ENCODE measurements at places on chromosomes 7 and 10. TPM values are rescaled to one million over a fixed set of nuclear protein-coding genes. Genes with fewer than 3 reads are reported as not detected.

DNA sequence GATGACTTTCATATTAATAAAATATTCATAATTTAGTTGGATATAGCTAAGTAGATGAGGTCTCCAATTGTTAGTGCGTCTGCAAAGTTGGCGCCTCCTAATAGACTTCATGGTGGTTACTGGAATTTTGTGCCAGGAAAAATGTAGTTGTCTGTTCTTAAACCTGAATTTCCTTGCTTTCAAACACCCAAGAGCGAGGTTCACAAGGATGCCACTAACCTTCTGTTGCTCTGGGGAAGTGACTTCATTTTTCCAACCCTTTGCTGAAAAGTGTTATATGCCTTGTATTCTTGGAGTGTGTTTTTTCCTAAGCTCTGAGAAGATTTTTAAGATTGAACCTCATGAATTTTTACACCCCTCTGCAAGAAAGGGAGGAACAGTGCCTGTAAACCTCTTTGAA is 98.9 kb upstream of the GLCCI1 start:
- H3K27ac ChIP-seq: no peak overlapping the region
- H3K4me3 ChIP-seq: no peak overlapping the region
- no peak for DNase-seq
- no peaks in the 10 kb centered on the region for H3K36me3 ChIP-seq
- no peaks in the 10 kb centered on the region for H3K27me3 ChIP-seq
- H3K4me1 ChIP-seq: no peaks in the 10 kb centered on the region

DNA sequence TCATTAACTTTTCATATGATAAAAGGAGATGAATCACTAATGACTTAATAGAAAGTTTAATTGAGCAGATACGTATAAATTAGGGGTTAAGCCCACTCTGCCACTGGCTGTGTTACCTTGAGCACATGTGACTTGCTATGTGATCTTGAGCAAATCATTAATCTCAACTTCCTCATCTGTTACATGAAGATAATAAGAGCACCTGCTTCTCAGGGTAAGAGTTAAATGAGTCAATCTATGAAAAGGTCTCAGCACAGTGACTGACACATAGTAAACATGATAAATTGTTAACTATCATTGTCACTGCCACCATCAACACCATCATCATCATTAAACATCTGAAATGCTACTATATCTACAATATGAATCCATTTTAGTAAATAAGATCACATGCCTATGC is 110.8 kb downstream of the TPK1 start:
- DNase-seq: no peak
- no peaks in the 10 kb centered on the region for H3K27me3 ChIP-seq
- H3K4me1 ChIP-seq: peaks cover 3% of the 10 kb centered on the region
- H3K27ac ChIP-seq: no peak overlapping the region
- no peaks in the 10 kb centered on the region for H3K36me3 ChIP-seq

- no peak overlapping the region for H3K4me3 ChIP-seq
- DNase-seq: no peak
- H3K27me3 ChIP-seq: no peaks in the 10 kb centered on the region
- H3K36me3 ChIP-seq: no peaks in the 10 kb centered on the region
- peak overlapping the region; percentile 82 for H3K27ac ChIP-seq
- no peaks in the 10 kb centered on the region for H3K4me1 ChIP-seq
These were observed 3.8 kb downstream of the GRK5 start for GRCh38 chr10:119211176-119211575.

DNA sequence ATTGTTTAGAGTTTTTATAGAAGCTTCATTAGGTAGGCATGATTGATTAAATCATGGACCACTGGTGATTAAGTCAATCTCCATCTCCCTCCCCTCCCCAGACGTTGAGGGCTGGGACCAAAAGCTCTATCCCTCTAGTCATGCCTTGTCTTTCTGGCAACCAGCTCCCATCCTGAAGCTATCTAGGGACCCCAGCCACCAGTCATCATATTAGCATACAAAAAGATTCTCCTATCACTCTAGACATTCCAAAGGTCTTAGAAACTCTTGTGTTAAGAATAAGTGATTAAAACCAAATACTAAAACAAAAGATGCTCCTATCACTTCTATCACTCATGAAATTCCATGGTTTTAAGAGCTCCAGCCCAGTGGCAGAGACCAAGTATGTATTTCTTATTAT is 178.2 kb downstream of the RAPGEF5 start:
- no peak for DNase-seq
- H3K36me3 ChIP-seq: no peaks in the 10 kb centered on the region
- no peaks in the 10 kb centered on the region for H3K27me3 ChIP-seq
- H3K4me1 ChIP-seq: peaks cover 2% of the 10 kb centered on the region
- H3K4me3 ChIP-seq: no peak overlapping the region

DNA sequence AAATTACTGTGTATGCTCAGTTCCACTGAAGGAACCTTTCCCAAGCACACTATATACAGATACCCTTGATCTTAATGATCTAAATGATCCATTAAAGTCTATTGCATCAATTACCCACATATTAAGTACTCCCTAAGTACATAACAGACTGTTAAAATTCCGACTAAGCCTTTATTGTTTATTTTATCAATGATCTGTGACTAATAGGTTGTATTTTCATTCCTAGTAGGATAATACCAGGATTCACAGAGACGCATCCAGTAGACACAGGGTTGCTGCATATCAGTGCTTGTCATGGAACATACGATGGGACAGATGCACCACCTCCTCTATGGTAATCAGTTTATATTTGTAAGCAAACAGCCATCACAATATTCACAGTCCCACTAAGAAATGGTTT is 159.6 kb upstream of the SLC26A5 start:
- H3K4me3 ChIP-seq: no peak overlapping the region
- DNase-seq: no peak
- no peaks in the 10 kb centered on the region for H3K27me3 ChIP-seq
- H3K4me1 ChIP-seq: no peaks in the 10 kb centered on the region
- no peak overlapping the region for H3K27ac ChIP-seq

The AQP1 gene
- 1,062 TPM for total RNA-seq

GRCh38 chr7:114081606-114082425 is 163.0 kb upstream of the PPP1R3A start:
- DNase-seq: no peak
- no peaks in the 10 kb centered on the region for H3K27me3 ChIP-seq
- peak overlapping the region; percentile 91 for H3K4me3 ChIP-seq
- H3K36me3 ChIP-seq: no peaks in the 10 kb centered on the region

The TRIM50 gene
- 2.2 TPM for total RNA-seq

The CYP3A4 gene
- not detected for total RNA-seq

- peaks cover 4% of the 10 kb centered on the region for H3K4me1 ChIP-seq
- H3K4me3 ChIP-seq: no peak overlapping the region
- H3K36me3 ChIP-seq: no peaks in the 10 kb centered on the region
- no peaks in the 10 kb centered on the region for H3K27me3 ChIP-seq
- DNase-seq: no peak
- H3K27ac ChIP-seq: peak overlapping the region; percentile 91
These were observed 33.5 kb upstream of the CCSER2 start for GRCh38 chr10:84294766-84295447.

The SPAM1 gene
- total RNA-seq: not detected

GRCh38 chr7:51335057-51335456 is 18.4 kb upstream of the COBL start:
- H3K27ac ChIP-seq: no peak overlapping the region
- no peak for DNase-seq
- H3K27me3 ChIP-seq: no peaks in the 10 kb centered on the region

DNA sequence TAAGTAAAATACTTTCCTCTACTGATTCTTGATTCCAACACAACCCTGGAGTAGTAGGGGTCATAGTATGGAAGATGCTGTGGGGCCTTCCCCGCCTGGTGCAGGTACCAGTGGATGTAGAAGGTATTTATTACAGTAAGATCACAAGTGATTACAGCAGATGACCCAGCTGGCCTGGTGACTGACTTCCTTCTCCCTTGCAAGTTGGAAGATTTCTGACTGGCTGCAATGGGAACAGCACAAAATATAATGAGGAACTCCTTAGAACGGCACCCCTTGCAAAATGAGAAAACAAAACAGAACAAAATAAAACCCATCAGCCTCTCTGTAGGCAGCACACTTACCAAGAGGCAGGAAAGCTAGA is 61.7 kb upstream of the TARP start:
- no peaks in the 10 kb centered on the region for H3K36me3 ChIP-seq
- H3K4me1 ChIP-seq: no peaks in the 10 kb centered on the region
- no peak overlapping the region for H3K27ac ChIP-seq
- no peak overlapping the region for H3K4me3 ChIP-seq
- DNase-seq: no peak
- H3K27me3 ChIP-seq: no peaks in the 10 kb centered on the region

- H3K4me1 ChIP-seq: no peaks in the 10 kb centered on the region
- H3K4me3 ChIP-seq: no peak overlapping the region
- H3K36me3 ChIP-seq: peaks cover 4% of the 10 kb centered on the region
- DNase-seq: no peak
These were observed 124.4 kb downstream of the PIP4K2A start for GRCh38 chr10:22589851-22590514.

The GIMAP1 gene
- total RNA-seq: 5.4 TPM

The SSC4D gene
- total RNA-seq: 0.58 TPM

- no peaks in the 10 kb centered on the region for H3K27me3 ChIP-seq
- DNase-seq: no peak
- H3K27ac ChIP-seq: no peak overlapping the region
- H3K4me1 ChIP-seq: peaks cover 1% of the 10 kb centered on the region
These were observed 732 bp upstream of the LRRC18 start for GRCh38 chr10:48940372-48940771.

GRCh38 chr10:117552156-117552631 is 9.6 kb downstream of the EMX2 start:
- no peak for DNase-seq
- no peak overlapping the region for H3K27ac ChIP-seq
- no peaks in the 10 kb centered on the region for H3K36me3 ChIP-seq
- no peak overlapping the region for H3K4me3 ChIP-seq

The NPSR1 gene
- not detected for total RNA-seq

DNA sequence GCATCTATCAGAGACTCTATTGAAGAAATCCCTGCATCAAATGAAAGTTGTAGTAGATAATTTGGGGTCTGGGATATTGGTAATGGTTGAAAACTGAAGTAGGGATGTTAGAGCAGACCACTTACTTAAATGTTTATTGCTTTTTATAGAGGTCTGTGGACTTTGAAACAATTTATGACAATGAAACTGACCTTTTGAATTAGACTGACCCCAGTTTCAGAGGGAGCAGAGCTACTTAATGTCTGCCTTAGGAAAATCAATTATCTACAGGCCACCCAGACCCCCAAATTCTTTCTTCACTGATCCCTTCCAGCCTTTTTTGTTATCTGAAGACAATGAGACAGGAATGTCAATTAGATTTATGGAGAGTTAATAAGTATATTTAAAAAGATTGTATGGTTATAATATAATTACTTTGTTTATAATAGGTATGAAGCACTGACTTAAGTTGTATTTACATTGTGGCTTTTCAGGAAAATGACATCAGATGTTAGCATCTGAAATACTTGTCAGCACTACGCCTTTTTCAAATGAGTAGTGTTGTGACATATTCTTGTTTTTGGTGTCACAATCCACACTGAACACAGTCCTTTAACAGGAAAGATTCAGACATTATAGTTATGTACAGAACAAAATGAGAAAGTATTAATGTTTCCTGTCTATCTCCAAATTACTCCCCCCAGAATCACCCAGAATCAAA is 13.9 kb downstream of the MGAM2 start:
- no peak for DNase-seq
- H3K36me3 ChIP-seq: no peaks in the 10 kb centered on the region
- H3K27ac ChIP-seq: no peak overlapping the region
- no peak overlapping the region for H3K4me3 ChIP-seq

DNA sequence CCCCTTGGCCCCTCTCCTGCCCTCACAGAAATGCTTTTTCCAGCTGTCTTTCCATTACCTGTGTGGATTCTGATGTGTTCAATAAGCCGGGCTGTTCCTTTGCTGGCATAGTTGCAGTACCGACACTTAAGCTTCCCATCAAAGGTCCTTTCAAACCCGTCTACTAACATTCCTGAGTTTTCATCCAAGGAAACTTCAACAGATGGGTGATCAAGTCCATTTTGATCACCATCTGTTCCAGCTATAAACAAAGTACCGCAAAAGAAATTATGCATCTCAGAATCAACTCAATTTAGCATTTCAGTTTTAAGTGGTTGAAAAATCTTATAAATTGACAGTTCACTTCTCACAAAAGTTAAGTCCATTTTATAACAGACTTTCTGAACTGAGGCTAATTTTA is 12.7 kb downstream of the IKZF5 start:
- H3K36me3 ChIP-seq: peaks cover 2% of the 10 kb centered on the region
- H3K4me3 ChIP-seq: no peak overlapping the region
- DNase-seq: no peak
- no peak overlapping the region for H3K27ac ChIP-seq
- H3K4me1 ChIP-seq: no peaks in the 10 kb centered on the region

DNA sequence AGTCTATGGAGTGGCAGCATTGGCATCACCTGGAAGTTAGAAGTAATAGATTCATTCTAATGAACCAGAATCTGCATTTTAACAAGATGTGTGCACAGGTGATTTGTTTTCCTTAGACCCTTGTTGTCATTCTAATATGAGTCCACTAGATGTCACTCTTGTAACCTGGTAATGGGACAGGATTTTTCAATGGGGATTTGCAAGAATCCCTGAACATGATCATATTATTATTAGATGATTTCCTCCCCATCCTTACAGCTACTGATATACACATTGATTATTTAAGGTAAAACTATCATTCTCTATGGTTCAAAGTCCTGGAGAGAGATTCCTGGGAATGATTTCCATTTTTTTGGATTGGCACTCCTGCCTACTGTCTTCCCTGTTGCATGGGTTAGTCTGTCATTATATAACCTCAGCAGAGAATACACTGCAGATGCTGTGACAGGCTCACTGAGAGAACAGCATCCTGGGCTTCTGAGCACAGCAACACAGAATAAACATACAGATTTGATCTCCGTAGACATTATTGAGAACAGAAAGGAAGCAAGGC is 194.9 kb downstream of the SUGCT start:
- no peaks in the 10 kb centered on the region for H3K27me3 ChIP-seq
- DNase-seq: no peak
- no peak overlapping the region for H3K4me3 ChIP-seq

DNA sequence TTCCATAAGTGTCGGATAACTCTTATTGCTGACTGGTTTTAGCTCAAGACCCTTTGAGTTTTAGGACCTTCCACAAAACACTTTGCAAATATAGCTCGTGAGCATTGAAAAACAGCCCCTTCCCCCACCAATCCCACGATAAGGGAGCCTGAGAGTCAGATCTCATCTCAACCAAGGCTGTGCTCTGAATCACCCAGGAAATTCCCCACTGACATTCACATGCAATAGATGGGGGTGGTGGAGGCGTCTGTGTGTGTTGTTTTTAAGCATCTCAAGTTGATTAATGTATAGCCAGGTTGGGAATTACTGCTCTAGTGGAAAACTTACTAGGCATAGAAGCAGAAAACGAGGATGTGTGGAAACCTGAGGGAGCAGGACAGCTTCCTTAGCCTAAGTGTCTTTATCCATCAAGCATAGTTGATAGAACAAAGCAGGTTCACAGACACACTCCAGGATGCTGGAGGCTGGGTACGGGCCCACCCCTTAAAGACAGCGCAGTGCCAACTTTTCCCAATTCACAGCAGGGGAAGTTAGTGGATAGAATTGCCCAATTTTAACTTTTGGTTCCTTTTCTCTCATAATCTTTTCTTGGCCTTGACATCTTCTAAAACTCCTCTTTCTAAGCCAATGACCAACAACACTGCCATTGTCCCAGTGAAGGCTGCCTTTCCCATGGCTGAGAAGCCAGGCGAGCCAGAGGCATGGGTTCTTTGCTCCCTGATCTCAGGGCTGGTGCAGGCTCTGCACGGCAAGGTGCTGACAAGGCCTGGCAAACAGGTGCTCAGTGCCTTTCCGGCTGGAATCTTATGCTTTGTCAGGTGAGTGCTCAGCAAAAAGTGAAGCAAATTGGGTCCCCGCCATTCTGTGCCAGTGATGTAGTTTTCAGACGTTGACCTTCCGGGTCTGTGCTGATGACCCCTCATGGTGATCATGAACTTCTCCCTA is 98.5 kb upstream of the INSIG1 start:
- no peak overlapping the region for H3K4me3 ChIP-seq
- H3K36me3 ChIP-seq: no peaks in the 10 kb centered on the region
- no peaks in the 10 kb centered on the region for H3K4me1 ChIP-seq
- no peak for DNase-seq
- no peak overlapping the region for H3K27ac ChIP-seq

Measured in aorta (tissue), 5 donors.